Activated T-helper 1 cell treated with anti-CD3 and anti-CD28 coated beads, Interleukin-12 subunit alpha, Interleukin-12 subunit beta, Interleukin-2, Interleukin-4 antibody, amounts not matched to agents 30 ng/mL and 10 ng/mL and 1 ng/mL, durations not matched to agents 14 hours and 24 hours and 36 hours (primary cell): ENCODE measurements at places on chromosomes 13 and 19.
A peak's percentile ranks its signal among the peaks of the same experiment; 100 is the strongest.

- DNase-seq: no peak
Measured at GRCh38 chr13:73777134-73777533, 357.1 kb downstream of the KLF12 start.

DNA sequence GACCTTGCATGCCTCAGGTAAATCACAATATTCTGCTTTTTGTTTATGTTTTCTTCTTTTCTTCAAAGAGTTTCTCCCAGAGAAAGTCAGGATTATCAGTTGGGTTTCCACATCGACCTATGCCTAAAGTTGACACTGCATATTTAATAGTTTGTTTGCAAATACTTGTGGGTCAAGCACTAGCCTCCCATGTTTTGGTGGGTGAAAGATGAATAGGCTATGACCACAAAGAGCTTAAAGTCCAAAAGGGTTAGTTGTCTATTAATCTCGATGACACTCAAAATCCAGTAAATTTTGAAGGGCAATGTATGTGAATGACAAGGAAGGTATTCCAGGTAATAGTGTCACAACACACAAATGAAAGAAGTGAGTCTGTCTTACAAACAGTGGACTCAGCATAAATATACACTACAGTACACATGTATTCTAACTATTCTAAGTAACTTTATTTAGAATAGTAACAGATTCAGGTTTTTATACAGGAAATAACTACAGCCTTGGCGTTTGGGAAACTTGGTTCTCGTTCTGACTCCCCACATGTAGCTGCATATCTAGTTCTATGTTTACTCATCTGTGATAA is 667.1 kb downstream of the PCDH17 start:
- DNase-seq: no peak

DNA sequence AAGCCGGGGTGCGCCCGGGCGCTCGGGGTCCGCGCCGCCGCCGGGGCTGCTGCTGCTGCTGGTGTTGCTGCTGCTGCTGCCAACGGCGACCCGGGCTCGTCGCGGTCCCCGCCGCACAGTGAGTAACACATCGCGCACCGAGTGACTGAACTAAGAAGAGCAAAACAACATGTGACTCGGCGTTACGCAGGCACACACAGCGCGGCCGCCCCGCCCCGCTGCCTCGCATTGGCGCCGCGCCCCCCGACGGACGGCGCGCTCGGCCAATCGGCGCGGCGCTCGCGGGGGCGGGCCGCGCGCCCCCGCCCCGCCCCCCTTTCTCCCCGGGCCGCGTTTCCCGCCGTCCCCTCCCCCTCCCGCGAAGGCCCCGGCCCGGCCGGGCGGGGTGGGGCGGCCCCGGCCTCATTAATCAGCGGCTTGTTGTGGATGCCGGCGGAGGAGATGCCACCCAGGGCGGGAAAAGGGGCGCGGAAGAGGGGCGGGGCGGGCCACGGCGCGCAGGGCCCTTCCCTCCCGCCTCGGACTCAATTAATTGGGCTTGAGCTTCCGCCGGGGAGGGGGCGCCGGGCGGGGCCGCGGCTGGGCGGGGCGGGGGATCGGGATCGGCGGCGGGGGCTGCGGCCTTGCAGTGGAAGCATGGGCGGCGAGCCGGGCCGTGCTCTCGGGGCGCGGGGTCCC is at the start of gene IRS2:
Gene IRS2, minus strand, starts transcription at position 127 of the 678 bp plus-strand sequence. CDS start 530 bp downstream, outside the sequence.
- peak; percentile 89 for DNase-seq

DNA sequence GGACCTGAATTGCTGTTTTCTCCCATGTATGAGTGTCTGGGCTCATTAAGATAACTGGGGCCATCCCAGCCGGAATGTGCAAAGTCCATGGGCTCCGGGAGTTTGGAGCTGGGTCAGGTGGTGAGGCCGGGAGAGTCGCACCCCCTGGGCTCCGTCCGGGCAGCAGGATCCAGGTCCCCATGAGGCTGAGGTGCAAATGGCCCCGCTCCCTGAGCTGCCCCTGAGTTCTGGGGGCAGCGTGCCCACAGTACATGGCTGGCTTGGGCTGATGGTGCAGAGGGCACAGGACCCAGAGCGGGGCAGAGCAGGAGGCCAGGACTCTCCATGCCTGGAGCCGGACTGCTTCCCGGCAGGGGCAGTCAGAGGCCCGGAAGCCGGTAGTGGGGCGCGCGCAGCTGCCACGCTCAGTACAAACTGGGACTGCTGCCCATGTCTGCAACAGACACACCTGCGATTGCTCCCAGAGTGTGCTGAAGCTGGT is 136.0 kb downstream of the KDM4B start:
- no peak for DNase-seq

GRCh38 chr13:31898378-31899071 is 133.0 kb upstream of the FRY start:
- no peak for DNase-seq

DNA sequence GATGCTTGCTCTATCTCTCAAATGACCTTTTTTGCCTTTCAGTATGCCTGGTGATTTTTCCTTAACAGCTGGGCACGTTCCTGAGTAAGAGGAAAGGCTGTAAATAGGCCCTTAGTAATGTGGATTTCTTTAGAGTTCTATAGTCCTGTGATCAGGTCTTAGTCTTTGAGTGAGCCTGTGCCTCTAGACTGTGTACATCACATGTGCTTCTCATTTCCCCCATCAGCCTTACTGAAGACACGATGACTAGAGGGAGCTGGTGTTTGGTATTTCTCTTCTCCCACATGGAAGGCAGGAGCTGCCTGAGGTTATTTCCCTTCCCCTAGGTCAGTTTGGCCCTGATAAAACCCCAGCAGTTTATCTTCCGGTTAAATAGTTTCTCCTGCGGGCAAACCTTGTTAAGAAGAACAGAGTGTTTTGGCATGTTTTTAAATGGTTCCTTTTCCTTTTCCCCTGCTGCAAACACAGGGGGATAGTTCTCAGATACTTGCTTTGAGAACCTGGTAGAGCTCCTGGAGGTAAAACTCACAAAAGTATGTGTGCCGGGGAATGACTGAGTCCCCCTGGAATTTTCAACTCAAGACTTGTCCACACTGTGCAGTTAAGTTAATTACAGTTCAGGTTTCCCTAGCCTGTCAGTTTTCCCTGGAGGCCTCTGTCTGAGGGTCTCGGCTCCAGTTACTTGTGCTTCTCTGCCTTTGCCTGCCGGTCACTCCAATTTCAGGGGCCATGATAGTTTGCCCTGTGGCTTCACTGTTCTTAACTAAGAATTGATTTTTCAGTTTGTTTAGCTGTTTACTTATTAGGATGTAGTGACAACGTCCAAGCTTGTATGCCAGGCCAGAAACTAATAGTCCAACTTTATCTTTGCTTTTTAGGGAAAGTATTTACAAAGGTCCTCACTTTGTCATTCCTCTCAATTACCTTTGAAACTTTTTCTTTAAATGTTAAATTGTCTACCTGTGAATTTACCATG is 94.4 kb downstream of the URI1 start:
- no peak for DNase-seq
